NCI-H446 (cell line): ENCODE measurements at places on chromosomes 7 and 10.

DNA sequence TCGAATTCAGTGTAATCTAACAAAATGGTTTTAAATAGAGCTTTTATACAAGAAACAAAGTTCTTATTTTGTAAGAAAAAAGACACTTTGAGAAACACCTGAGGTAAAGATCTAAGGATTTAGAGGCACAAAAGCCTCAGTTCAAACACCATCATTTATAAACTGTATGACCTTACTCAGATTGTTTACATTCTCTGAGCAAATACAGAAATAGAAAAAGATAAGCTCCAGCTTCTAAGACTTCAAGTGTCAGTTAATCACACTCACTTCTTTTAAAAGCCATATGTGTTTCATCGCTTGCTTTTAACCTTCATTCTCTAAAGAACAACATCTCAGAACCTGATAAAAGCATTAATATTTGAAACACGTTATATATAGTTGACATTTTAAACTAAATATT is 27.9 kb downstream of the CADPS2 start:
- no peak for DNase-seq

DNA sequence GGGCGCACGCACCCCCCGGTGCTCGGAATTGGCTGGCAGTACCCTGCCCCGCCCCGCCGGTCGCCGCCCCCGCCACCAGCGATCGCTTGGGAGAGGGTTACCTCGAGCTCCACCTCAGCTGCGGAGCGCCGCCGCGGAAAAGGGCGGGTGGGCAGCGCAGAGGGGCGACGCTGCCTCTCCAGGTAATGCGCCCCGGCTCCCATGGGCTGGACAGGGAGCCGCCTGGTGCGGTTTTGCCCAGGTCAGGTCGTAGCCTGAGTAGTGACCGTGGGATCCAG is 1.3 kb downstream of the PFKFB3 start:
- no peak for DNase-seq

DNA sequence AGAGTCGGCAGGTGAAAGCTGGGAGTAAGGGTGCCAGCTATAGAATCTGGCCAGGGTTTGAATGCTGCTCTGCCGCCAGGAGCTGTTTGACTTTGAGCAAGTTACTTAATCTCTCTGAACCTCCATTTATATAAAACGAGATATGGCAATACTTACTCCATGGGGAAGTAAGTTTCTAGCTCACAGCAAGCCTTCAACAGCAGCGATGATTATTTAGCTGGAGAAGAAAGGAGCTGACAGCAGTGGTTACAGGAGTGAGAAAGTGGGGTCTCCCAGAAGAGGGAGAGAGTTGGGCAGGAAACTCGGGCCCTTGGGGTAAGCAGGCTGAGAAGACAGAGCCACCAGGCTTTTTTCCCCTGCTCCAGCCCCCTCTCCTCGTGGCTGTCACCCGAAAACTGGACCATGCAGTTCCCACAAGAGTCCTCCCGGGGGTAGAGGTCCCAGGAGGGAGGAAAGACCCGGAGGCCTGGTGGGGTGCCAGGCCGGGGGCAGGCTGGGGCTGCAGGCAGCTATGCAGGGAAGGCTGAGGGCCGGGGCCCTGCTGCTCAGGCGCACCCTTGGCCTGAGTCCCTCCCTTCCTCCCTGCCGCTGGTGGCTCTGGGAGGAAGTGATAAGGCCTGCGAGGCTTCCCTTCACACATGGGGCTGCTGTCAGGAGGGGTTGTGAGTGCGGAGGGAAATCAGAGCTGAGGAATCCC is 3.5 kb downstream of the NOS3 start:
- DNase-seq, result no peak

DNA sequence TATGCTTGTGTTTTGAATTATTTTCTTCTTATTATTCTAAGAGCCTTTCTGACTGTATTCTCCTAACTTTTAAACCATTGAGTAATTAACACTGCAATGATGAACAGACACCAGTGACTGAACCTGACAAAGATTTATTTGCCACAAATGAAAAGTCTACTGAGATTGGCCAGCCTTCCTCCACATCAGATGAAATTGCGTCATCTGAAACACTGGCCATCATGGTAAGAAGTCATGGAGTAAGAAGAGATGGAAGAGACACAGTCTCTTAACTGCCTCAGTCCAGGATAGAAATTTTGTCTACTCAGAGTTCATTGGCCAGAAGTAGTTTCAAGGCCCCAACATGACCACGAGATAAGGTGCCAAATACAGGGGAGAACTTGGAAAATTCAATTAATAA is 357.8 kb downstream of the BMPER start:
- no peak for DNase-seq

GRCh38 chr7:129166745-129167144 is 21.7 kb upstream of the SMO start:
- no peak for DNase-seq

GRCh38 chr10:58608351-58608750 is 95.7 kb downstream of the BICC1 start:
- no peak for DNase-seq

DNA sequence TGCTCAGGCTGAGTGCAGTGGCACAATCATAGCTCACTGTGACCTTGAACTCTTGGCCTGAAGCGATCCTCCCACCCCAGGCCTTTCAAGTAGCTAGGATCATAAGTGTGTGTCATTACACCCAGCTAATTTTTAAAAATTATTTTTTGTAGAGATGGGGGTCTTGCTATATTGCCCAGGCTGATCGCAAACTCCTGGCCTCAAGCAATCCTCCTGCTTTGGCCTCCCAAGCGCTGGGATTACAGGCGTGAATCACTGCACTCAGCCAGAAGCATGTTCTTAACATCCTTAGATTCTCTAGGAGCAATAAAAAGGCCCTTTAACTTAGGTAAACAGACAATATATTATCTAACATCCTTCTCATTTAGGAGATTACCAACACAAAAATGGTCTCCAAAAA is 38.3 kb upstream of the EFCAB10 start:
- DNase-seq, result no peak

DNA sequence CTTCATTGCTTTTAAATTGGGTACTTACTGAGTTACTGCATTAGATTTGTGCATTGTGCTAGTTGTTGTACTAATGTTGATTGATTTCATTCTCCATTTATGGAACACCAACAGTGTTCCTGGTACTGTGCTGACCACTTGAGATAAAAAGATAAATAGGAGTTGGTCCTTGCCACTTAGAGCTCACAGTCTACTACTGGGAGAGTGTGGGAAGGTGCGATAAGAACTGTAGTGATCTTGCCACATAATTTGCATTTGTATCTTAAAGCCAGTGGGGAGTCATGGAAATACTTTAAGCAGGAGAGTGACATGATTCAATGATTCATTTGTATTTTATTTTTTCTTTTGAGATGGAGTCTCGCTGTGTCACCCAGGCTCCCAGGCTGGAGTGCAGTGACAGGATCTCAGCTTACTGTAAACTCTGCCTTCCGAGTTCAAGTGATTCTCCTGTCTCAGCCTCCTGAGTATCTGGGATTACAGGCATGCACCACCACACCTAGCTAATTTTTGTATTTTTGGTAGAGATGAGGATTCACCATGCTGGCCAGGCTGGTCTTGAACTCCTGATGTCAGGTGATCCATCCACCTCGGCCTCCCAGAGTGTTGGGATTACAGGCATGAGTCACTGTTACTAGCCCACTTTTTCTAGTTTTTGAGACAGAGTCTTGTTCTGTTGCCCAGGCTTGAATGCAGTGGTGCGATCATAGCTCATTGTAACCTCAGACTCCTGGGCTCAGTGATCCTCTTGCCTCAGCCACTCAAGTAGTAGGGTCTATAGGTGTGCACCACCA is 51.2 kb upstream of the TMEM248 start:
- no peak for DNase-seq
